ENCODE measurements at places on chromosomes 7 and 10.

GRCh38 chr7:32564542-32564941 is 69.3 kb downstream of the AVL9 start:
- DNase-seq = no peak

DNA sequence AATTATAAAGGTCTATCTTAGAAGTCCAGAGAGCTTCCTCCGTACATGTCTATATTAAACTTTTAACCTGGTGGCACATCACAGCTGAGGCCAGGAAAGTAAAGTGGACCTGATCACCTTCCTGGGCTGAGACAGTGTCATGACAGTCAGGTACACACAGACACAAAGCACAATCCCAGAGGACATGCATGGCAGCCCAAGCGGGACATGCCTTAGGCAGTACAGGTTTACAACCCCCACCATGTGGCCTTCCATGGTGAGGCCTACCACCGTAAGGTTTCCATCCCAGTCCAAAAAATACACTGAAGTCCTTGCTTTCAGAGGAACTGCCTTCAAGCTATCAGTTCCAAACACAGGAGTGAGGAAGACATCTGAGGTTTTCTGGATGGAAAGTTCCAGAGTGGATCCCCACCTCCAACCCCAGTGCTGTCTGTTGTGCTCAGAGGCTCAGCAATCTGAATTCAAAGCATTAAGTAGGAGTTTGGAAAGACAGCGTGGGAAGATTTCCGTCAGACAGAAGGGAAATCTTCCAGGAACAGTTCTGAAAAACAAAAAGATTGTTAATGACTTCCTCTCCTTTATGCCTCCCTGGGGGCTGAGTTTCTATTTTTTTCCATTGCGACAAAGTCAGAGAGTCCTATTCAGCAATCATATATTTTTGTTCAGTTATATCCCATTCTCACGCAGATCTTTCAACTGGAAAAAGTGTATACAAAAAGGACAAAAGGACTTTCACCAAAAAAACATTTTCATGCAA is 20.1 kb downstream of the IFIT3 start:
- no peak for DNase-seq

DNA sequence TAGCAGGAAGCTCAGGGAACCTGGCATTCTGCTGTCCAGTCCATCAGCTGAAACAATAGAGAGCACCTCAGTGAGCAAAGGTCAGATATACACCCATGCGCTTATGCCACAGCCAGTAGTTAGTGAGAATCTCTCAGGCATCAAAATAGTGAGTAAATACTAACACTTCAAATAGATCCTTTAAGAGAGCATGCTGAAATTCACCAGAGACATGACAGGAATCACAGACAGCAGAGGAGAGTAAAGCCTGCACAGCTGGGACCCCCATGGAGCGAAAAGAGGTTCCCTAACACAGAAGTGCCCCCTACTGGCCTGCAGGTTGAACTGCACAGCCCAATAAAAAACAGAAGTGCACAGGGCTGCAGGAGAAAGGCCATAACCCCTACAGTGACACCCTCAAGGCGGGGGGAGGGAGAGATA is 57.6 kb upstream of the ANTXRL start:
- no peak for DNase-seq

GRCh38 chr10:106380706-106381105 is 783.8 kb downstream of the SORCS1 start:
- DNase-seq = no peak

GRCh38 chr7:83921941-83922607 is 272.5 kb downstream of the SEMA3A start:
- DNase-seq = no peak

DNA sequence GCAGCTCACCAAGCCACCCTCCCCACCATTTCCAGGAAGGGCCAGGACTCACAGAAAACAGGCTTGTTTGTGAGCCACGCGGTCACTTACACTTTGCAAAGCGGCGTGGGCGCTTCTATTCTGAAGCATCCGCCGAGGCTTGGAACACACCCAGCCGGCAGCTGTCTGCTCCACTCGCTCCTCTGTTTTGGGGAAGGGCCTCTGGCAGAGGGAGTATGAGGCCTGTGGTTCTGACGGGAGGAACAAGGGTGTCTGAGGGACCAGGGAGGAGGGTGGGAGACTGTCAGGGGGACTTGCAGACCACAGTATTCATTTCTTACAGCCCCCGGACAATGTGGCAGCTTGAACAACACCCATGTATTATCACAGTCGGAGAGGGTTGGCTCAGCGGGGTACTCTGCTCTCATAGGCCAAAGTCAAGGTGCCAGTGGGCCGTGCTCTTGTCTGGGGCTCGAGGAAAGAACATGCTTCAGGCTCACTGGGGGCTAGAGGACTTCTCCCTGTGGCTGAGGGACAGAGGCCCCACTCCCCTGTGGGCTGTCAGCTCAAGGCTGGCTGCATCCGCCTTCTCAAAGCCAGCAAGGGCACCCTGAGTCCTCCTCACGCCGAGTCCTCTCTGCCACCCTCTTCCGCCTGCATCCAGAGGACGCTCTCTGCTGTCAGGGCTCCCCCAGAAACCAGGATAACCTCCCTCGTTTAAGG is 60.4 kb upstream of the FAM20C start:
- DNase-seq = no peak
